CD4-positive, alpha-beta T cell treated with Interleukin-2 at 100 ng/mL for 4 hours (primary cell): ENCODE measurements at places on chromosomes 3 and 15.

GRCh38 chr3:16801698-16802097 lies 83.1 kb upstream of the PLCL2 start:
- no peak for DNase-seq

DNA sequence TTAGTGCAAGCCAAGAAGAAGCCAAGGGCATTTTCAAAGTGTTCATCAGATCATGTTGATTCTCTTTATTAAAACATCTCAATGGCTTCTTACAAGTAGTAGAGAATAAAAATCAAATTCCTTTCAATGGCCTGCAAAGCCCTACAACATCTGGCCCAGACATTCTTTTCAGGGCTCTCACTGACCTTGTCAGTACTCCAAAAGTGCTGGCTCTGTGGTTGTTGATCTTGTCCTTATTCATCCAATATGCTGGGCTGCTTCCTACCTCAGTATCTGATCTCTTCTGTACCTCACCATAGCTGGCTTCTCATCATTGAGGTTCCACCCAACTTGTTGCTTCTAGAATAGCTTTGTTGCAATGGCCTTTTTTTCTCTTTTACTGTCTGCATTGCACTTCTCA lies 74.0 kb upstream of the SAMMSON start:
- DNase-seq = no peak

GRCh38 chr3:49349348-49350114 lies 8.6 kb downstream of the GPX1 start:
- no peak for DNase-seq

DNA sequence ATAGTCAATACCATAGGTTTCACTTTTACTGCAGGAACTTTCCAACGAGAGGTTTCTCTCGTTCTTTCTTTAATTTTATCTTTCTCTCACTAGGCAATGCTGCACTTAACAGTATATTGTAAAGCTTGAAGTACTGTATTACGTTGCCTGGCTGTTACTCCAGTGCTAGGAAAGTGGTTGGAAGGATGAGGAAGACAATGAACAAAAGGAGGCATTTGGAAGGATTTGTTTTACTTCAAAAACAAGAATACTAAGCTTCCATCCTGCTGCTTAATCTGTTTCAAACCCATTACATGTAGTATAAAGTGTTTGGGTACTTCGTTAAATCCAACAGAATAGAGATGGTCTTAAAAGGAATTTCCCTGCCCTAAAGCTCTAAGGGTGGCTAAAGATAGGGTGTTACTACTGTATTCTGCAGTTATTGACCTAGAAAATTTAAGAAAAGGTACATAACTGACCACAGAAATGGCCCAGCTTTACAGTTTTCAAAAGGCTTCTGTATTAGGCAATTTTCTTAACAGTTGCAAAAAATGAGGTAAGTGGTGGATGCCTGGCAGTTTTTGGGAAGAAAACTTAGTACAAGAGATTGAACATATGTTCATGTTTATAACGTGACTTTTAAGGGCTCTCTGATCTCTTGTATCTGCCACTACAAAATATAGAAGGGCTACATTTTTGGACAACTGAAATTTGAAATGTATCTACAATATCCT lies 785 bp upstream of the IFT57 start:
- no peak for DNase-seq

DNA sequence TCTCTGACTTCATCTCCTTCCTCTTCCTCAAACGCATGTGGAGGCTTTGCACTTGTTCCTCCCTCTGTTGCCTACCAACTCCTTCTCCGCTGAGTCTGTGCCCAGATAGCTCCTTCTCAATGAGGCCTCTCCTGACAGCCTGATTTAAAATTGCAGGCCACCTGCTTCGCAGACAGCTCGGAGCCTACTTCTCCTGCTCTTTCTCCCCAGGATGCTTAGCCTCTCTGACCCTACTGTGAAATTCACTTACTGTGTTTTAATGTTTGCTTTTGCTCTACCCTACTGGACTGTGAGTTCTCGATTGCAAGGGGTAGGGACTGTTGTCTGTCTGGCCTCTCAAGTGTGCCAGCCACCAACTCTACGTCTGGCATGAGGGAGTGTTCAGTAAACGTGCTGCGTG lies 83.4 kb downstream of the EEFSEC start:
- no peak for DNase-seq

- no peak for DNase-seq
Measured at GRCh38 chr15:32872621-32873283, 154.9 kb downstream of the GREM1 start.
